ENCODE measurements at places on chromosomes 6 and 20.

- no peaks in the 10 kb centered on the region for H3K4me1 ChIP-seq
- H3K27me3 ChIP-seq = no peaks in the 10 kb centered on the region
- H3K36me3 ChIP-seq = no peaks in the 10 kb centered on the region
Measured at GRCh38 chr20:42635699-42636411, 553.9 kb downstream of the PTPRT start.

DNA sequence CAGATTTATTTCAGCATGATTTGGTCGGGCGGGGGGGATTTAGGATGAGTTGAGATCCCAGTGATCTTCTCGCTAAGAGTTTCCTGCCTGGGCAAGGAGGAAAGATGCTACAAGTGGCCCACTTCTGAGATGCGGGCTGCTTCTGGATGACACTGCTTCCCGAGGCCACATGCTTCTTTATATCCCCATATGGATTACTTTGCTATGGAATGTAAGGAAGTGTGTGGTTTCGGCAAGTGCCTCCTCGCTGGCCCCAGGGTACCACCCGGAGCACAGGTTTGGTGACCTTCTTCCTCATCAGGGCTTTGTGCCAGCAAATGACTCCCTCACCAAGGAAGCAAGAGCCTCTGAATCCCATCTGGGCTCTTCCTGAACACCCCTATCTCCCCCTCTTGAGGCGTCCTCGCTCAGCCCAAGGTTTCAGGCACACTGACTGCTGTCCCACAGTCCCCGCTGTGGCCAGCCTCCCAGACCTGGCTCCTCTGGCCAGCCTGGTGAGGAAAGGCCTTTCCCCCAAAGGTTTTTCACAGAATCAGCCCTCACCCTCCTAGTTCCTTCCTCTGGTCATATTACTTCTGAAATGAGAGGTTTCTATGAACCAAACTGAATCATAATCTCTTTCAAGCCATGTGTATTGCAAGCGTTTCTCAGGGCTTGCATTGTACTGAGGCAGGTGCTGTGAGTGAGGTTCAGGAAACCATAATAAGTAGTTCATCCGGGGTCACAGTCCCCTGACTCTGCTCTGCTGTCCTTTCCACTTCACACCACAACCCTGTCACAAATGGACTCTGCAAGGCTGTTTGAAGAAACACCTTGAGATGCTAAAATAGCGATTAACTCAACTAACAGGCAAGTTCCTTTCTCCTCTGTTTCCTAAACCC, 41.7 kb upstream of the IL17A start:
- no peaks in the 10 kb centered on the region for H3K36me3 ChIP-seq
- H3K4me1 ChIP-seq = no peaks in the 10 kb centered on the region
- H3K4me3 ChIP-seq = no peak overlapping the region
- DNase-seq = no peak
- peaks cover 54% of the 10 kb centered on the region for H3K27me3 ChIP-seq

DNA sequence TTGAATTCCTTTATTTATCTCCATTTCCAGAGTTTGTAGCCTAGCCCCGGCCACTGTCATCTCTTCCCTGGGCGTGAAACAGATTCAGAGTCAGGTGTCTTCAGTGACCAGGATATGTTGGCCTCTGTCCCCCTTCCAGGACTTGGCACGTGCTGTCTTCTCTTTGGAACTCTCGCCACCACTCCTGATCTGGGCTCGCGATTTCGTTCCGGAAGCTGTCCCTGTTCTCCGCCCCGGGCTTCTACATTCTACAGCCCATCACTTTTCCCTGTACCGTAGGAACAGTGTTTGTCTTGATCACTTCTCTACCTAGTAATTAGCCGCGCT, 739 bp downstream of the GSS start:
- DNase-seq = no peak
- peaks cover 23% of the 10 kb centered on the region for H3K4me1 ChIP-seq
- H3K27me3 ChIP-seq = peaks cover 3% of the 10 kb centered on the region
- H3K27ac ChIP-seq = peak overlapping the region; percentile 91
- peaks cover 6% of the 10 kb centered on the region for H3K36me3 ChIP-seq

- H3K4me3 ChIP-seq = peak overlapping the region; percentile 47
- H3K27ac ChIP-seq = peak overlapping the region; percentile 52
- peaks cover 64% of the 10 kb centered on the region for H3K4me1 ChIP-seq
- H3K36me3 ChIP-seq = peaks cover 58% of the 10 kb centered on the region
- H3K27me3 ChIP-seq = no peaks in the 10 kb centered on the region
Measured at GRCh38 chr6:139175389-139175948, 40.6 kb downstream of the HECA start.

Data from activated naive CD8-positive, alpha-beta T cell treated with anti-CD3 and anti-CD28 coated beads, Interleukin-2, amount 10 ng/mL, durations not matched to agents 7 days and 5 days (primary cell).